ENCODE measurements at places on chromosomes 3 and 15.

- no peak for DNase-seq
Observed at GRCh38 chr3:195508185-195508584, 34.9 kb downstream of the PPP1R2 start.

GRCh38 chr15:56869573-56869972 lies 48.9 kb upstream of the TCF12 start:
- DNase-seq, result no peak

DNA sequence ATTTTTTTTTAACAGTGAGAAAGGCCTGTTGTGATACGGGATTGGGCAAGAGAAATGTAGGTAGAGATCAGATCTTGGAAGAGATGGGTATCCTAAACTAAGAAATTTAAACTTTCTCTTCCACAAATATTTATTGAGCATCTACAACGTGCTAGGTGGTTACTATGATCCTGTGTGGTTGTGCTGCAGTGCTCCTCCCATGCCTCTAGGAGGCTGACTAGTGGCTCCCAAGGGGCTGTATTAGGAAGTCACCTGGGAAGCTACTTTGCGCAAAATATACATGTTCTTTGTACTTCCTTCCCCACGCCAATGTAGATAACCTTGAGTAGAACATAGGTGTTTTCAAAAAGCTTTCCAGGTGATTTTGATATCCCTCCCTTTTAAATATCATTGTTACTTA lies 27.2 kb downstream of the USP3 start:
- no peak for DNase-seq

DNA sequence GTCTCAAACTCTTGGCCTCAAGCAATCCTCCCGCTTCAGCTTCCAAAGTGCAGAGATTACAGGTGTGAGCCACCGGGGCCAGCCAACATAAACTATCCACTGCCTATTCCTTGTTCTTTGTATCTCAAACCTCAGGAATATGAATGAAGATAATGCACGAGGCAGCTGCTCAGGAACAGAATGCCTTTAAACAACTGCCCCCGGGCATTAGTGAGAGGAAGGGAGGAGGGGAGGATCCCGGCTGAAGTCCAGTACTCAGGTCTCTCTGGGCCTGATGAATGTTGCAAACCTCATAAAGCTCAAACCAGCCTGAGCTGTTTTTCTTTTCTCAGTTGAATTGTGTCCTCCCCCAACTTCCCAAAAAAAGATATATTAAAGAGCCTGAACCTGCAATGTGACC lies 26.9 kb upstream of the MTMR14 start:
- no peak for DNase-seq

GRCh38 chr15:48221885-48222284 lies 15.8 kb downstream of the SLC12A1 start:
- no peak for DNase-seq

- DNase-seq, result no peak
Observed at GRCh38 chr3:151425627-151426340, 35.1 kb downstream of the IGSF10 start.

DNA sequence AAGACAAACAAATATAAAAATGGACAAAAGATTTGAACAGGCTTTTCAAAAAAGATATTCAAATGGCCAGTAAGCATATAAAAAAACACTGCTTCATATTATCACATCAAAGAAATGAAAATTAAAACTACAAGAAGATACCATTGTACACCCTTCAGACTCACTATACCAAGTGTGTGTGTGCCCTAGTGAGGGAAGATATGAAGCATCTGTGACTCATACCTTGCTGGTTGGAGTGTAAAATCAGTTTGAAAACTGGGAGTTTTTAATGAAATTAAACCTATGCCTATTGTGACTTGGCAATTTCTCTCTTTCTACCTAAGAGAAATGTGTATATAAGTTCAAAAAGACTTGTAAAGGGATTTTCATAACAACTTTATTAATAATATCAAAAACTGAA lies 23.5 kb upstream of the SLC15A2 start:
- DNase-seq, result no peak

- DNase-seq, result no peak
Observed at GRCh38 chr3:123883111-123883510, 1.0 kb downstream of the MYLK start.

GRCh38 chr15:94021621-94022320 lies 209.6 kb upstream of the MCTP2 start:
- no peak for DNase-seq

- no peak for DNase-seq
Observed at GRCh38 chr3:127238602-127239001, 45.7 kb downstream of the PRR23E start.

DNA sequence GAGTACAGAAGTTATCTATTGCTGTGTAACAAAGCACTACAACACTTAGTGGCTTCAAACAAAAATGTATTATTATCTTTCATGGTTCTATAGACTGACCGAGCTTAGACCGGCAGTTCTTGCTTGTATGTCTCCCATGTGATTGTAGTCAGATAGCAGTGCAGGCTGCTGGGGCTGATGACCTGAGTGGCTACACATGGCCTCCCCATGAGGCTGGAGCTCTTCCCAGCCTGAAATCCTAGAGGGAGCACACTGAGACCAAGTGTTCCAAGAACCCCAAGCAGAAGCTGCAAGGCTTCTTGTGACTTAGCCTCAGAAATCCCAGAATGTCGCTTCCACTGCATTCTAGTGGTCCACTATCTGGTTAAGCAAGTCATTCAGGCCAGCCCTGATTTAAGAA lies 141.2 kb upstream of the TLE3 start:
- no peak for DNase-seq

DNA sequence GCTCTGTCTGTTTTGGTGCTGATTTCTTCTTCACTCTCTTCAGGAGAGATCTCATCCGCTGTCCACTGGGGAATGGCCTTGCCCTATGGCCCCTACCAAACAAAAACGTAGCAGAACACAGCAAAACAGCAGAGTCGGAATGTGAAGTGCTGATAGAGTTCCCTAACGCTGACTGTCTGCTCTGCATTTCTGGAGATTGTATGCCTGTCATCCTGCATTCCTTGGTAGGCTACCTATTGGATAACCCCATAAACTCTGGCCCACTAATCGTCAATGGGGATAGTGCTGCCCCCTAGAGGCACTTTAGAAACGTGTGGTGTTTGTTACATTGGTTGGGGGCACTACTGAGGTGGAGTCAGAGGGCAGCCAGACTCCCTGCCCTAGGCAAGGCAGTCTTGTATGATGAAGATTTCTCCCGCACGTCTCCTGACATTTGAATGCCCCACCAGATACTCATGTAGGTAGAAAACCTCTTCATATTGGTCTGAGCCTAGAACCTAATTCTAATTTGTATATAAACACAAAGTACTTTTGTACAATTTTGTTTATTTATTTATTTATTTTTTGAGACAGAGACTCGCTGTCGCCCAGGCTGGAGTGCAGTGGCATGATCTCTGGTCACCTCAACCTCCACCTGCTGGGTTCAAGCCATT lies 15.6 kb upstream of the MAGEF1 start:
- no peak for DNase-seq

- DNase-seq, result no peak
Observed at GRCh38 chr15:45386420-45386819, 8.1 kb upstream of the GATM start.

DNA sequence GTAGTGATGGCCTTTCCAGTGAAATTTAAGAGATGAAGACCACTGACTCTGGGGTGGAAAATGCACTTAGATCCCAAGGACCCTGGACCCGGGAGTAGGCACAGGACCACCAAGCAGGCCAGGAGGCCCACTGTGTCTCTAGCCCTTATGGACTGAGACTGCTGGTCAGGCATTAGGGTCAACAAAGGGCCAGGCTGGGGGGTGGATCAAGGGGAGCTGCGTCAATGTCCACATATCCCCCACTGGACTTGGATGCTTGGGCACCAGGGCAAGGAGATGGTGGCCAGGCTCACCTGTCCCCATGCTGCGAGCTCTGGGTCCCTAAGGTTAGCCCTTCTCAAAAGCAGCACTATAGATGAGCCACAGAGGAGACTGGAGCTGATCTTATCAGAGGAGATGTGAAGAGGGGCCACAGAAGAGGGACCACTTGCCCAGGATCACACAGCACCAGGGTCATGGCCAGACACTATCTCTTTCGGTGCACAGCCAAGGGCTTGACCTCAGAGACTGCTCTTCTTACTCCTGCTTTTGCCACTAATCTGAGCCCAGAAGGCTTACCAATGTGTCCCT lies 14.7 kb downstream of the RAB6B start:
- DNase-seq, result no peak

DNA sequence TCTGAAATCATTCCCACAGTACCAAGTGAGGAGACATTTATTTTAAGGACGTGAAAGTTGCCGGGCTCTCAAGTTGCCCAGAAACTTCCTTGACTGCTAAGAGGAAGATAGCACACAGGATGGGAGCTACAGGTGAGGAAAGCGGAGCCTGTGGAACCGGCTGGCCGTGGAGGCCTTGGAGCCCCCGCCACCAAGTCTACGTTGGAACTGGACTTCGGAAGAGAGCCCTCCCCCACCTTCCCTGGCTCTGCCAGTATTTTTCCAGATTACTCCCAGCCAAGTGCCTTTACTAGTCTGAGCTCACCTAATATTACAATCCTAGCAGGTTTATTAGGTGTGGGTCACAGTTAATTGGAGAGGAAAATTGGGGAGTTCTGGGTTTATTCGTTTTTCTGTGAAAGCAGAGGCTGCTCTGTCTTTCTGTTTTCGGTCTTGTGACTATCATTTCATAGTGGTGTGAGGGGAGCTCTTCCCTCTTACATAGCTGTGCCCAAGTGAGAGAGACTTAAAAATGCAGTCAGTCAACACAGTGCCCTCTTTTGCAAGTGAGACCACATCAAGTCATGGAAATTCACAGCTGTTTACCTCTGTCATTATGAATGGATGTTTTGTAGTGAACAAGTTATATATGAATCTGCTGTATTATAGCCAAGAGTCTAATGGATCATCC lies 6.8 kb downstream of the BOC start:
- no peak for DNase-seq
